Activated CD4-positive, alpha-beta T cell treated with anti-CD3 and anti-CD28 coated beads, Interleukin-2, amount 50 U/mL, for 24 hours (primary cell): ENCODE measurements at places on chromosomes 1 and 21.
A peak's percentile ranks its signal among the peaks of the same experiment; 100 is the strongest.

DNA sequence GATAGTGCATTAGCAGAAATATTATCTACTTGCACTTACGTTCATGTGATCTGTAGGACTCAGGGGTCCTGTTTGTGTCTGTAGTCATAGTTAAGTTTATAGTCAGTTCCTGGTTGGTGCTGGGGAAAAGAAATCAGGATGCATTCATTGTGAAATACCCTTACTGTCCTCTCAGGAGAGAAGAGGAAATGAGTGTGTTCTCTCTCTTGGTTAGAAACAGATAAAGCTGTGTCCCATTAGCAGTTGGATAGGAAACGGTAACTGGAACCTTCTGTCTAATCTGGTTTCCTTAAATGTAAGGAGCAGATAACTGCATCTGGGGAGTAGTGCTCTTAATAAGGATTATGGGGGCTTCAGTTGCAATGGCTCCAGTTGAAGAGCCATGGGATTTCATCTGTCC, 8.9 kb downstream of the SDCCAG8 start:
- no peak for DNase-seq

DNA sequence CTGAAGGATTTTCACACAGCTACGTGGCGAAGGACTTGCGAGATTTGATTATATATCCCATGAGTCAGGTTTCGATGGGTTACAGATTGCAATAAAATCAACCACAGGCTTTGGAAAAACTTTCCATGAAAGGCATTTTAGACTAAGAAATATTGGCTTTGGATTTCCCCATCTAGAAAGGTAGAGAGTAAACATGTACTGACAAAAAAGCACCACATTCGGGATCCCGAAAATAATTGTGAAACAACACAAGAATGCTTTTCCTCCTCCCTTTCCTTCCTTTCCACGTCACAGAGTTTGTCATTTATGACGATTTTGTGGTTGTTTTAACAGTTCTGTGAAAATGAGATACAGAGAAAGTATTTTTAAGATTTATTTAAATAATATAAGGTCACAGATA, 38.5 kb downstream of the TGFB2 start:
- no peak for DNase-seq

- no peak for DNase-seq
Observed at GRCh38 chr1:22773981-22774832, 63.6 kb downstream of the EPHB2 start.

DNA sequence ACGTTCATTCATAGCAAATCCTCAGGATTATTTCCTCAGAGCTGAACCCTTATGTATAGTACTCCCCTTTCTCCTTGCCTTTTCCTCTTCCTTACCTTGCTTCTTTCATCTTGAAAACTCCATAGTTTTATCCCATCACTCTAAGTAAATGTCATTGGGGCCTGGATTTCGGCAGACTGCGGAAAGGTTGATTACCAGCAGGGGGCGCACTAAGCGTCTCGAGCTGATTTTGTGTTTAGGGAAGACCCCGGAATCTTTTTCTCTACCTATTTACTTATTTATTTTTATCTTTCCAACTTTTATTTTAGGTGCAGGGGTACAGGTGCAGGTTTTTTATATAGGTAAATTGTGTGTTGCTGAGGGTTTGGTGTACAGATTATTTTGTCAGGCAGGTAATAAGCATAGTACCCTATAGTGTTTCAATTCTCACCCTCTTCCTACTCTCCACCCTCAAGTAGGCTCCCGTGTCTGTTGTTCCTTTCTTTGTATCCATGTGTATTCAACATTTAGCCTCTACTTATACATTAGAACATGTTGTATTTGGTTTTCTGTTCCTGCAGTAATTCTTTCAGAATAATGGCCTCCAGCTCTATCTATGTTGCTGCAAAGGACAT, 11.4 kb upstream of the MTARC1 start:
- DNase-seq = peak; percentile 21

DNA sequence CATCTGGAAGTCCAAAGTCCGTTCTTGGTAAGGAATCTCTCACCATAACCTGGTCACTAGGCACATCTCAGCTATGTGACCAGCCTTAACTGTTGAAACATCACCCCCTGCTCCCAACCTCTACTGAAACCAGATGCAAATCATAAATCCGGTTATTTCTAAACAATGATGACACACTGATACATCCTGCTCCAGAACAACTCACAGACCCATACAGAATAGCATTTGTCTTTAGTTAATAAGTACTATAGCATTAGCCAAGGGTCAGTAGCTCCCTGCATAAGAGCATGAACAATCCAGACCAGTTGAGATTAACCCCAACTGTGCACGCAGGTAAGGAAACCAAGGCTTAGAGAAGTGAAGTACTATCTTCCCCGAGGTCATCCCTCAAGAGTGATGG, 38.0 kb upstream of the KCTD3 start:
- DNase-seq = no peak

GRCh38 chr1:164786980-164787833, 228.2 kb downstream of the PBX1 start:
- DNase-seq = peak; percentile 19

- no peak for DNase-seq
Observed at GRCh38 chr1:61226791-61227567, 144.6 kb downstream of the NFIA start.

GRCh38 chr1:226626577-226626956, 78.0 kb downstream of the STUM start:
- peak; percentile 61 for DNase-seq

GRCh38 chr1:59696421-59697115, 118.2 kb upstream of the HOOK1 start:
- no peak for DNase-seq

DNA sequence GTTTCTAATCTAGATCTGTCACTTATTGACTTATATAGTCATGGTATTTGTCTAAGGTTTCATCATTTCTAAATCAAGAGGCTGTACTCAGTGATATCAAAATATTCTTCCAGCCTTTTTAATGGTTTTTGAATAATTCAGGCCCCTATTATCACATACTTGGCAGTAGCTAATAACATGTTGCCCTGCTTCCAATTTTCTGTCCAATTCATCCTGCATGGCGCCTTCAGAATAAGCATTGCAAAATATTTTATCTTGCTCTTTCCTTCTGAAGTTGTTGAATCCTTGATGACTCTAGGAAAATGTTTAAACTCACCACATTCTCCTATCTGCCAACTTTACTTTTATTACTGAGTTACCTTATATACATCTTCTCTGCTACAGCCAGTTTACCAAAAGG, 517.2 kb upstream of the B3GALT2 start:
- DNase-seq = no peak

GRCh38 chr1:224082146-224082545, 31.8 kb upstream of the FBXO28 start:
- DNase-seq = no peak

DNA sequence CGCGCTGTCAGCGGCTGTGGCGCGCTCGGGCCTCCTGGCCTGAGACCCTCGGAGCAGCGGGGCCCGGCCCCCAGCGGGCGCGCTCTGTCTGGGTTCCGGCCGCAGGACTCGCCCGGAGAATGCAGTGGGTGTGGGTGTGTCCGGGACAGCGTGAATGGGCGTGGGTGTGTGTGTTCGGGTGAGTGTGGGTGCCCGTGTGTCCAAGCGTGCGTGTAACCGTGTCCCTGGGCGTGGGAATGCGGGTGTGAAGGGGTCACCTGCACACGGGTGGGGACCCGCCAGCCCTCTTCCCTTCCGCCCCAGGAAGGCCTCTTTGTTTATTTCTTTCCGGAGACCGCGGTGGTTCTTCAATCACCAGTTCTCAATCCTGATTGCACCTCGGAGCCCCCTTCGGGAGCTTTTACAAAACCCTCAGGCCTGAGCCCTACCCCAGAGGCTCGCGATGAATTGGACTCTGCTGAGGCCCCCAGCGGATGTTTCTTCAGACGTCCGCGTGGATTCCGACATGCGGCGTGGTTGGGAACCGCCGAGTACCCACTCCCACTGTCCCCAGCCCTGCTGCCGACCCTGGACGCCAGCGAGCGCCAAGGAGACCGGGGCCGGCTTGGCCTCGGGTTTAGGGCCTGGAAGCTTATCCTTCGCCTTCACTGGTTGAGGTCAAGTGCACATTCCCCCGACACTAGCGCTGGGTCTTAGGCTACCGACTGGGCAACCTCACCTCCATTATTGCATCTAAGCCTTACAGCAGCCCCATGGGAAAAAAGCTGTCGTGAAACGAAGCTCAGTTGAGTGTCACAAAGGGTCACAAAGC, 19.3 kb downstream of the SERTAD4 start:
- no peak for DNase-seq

- no peak for DNase-seq
Observed at GRCh38 chr1:116062201-116062600, 49.0 kb upstream of the MAB21L3 start.

- DNase-seq = peak; percentile 8
Observed at GRCh38 chr1:5915587-5916571, 76.3 kb downstream of the NPHP4 start.

GRCh38 chr1:246579818-246580217, 13.6 kb downstream of the CNST start:
- no peak for DNase-seq

DNA sequence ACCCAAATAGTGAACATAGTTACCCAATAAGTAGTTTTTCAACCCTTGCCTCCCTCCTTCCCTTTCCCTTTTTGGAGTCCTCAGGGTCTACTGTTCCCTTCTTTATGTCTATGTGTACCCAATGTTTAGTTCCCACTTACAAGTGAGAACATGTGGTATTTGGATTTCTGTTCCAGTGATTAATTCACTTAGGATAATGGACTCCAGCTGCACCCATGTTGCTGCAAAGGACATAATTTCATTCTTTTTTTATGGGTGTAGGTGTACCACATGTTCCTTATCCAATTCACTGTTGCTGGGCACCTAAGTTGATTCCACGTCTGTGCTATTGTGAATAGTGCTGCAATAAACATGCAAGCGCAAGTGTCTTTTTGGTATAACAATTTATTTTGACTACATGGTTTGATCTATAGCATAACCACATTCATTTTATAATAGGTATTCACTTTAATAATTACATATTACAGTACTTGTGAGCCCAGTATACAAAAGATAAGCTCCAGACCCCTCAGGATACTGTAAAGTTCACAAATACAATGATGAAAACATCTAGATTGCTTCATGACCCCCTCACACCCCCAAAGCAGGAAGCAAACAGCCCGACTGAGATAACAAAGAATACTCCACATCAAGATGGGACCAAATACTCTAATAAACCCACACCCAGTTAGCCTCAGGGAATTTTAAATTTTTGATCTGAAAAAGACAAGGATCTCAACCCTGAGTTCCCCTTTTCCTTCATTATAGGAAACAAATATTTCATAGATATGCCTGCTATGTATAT, 45.3 kb downstream of the PUM1 start:
- no peak for DNase-seq

DNA sequence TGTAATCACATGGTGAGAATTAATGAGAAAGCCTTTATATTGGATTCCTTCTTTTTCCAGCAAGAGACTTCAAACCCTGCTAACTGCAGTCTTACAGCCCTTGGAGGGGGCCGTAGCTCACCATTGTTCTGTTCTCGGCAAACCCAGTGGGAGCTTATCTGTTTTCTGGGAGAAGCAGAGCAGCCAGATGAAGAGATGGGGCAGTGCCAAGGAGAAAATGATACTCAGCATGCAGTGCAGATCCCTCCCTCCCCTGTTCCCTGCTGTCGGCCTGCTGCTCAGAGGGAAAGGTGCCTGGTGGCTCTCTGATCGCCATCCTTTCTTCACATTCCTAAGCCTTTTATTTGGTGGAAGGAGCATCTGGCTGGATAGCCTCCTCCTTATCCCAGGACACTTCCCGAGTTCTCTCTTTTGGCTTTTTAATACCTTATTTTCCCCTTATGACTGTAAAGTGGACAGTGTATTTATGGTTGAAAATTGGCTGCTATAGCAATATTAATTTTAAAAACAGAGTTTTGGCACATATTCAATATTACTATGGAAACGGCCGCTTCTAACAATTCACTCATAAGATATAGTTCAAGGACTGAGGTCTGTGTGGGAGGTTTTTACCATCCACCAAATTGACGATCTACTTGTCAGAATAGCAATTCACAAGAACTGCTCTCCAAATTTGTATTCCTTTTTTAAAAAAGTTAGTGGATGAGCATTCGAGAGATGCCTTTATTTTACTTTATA, 203.4 kb downstream of the CRB1 start:
- DNase-seq = no peak

DNA sequence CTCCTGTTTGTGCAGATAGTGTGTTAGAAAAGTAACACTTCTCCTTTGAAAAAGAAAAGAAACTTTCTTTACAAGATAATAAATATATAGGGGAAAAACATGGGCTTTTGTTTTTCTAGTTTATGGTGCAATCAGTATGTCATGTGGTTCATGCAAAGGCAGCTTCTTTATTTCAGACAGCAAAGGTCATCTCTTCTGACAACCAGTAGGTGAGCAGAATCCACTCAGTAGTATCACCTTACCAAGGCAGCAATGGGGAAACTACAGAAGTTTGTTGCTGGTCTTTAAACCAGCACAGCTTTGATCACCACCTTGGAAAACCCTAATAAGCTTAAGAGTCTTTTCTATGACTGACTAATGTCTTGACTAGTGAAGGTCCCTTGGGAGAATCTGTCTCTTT, 13.0 kb upstream of the SAMSN1 start:
- DNase-seq = no peak

DNA sequence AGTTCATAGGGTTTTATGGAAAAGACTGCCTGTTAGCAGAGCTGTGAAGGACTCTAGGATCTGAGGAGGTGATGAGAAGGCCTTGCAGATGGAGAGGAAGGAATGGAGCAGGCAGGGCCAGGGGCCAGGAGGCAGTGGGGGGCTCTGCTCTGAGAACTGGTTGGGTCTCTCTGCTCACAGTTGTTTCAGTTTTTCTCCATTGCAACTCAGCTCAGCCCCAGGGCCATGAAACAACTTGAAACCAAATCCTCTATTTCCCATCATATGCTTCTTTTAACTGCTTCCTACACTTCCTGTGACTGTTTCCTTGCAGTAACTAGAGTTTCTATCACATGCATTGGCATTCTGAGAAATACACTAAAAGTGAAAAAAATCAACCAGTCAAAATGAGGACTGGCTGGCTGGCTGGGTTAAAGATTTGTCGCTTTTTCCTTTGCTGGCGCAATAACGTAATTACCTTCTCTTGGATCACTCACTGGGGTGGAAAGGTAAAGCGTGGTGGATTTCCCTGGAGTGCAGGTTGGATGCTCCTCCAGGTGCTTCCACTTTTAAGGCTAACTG, 172.0 kb downstream of the CDC7 start:
- no peak for DNase-seq

DNA sequence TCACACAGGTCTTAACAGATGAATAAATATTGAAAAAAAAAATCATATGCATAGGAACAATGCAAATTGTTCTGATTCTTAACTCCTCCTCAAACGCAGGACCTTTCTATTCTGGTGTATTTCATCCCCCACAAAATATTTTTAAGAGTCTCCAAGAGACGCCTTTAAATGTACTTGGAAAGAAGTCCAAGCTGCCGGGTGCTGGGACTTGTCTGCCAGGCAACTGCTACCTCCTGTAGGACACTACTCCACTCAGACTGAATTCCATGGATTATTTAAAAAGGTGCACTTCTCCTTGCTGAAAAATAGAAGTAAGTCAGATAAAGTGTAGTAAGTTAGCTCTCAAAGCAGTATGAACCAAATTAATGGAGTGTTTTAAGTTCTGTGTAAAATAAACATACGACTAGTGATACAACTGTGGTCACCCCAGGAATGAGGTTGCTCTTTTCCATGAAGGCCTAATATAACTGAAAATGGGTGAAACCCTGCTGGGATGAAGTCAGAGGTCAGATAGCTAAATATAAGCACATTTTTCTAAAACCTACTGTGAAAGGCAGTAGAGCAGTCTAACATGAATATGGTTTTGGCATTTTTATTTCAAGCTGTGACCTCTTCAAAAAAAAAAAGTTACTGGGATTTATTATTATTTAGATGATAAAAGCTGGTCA, 189.2 kb upstream of the PBX1 start:
- DNase-seq = no peak
